ENCODE measurements at places on chromosomes 7 and 10.

GRCh38 chr7:155814316-155815276 is 2.3 kb upstream of the SHH start:
- no peak for DNase-seq

- no peak for DNase-seq
Observed at GRCh38 chr10:124588736-124589490, 127.3 kb downstream of the LHPP start.

DNA sequence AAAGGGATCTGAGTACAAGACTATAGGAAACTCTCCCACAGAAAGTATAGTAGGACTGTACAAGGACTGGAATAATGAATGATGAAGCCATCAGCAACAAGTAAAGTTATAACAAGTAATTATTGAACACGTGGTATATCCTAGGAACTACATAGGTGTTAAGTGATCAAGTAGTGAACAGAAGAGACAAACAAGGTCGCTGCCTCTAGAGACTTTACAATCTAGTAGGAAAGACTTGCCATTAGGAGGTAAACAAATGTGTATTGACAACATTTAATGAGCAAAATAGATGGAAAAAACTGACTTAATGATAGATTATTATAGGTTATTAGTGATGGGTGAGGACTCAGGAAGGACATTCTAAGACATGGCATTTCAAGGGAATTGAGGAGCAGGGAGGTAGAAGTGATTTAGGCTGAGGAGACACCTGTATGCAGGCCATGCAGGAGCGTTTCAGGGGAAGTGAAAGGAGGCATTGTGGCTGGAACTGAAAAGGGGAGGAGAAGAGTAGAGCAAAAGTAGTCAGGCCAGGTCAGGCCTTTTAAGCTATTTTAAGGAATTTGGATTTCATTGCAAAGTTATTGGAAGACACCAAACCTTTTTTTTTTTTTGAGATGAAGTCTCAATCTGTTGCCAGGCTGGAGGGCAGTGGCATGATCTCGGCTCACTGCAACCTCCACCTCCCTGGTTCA is 8.5 kb upstream of the GLCCI1 start:
- DNase-seq: no peak

GRCh38 chr7:106112972-106113421 is 885 bp upstream of the SYPL1 start:
- DNase-seq: no peak

GRCh38 chr10:25048450-25048849 is 32.0 kb downstream of the THNSL1 start:
- DNase-seq: no peak

DNA sequence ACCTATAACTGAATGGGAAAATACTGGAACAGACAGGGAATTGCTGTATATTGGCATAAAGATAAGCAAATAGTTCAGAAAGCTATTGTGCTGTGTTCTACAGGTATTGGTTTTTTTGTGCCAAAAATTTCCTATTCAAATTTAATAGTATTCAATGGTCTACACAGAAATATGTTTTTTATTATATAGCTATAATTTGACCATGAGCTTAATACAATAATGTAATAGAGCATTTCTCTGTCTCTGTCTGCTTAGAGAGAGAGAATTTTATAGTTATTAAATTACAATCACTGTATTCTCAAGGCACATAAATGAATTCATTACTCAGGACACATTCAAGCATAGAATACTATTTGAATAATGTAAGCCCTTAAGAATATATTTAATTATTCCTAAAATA is 62.3 kb upstream of the FZD8 start:
- DNase-seq: no peak

DNA sequence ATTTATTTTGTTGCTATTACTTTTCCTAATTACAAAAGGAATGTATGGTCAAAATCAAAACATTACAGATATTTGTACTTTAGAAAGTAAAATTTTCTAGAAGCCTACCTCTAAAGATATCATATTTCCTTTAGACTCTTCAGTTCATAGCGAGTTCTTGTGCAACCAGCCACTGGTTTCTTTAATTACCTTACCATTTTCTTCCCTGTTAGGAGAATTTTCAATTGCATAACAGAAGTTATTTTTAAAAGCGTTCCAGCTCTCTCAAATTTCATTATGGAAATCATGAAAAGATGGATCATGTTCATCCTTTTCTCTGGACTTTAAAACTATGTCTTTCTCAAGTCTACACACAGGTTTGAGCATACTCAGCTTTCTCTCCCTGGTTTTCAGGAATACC is 5.0 kb upstream of the TRUB1 start:
- DNase-seq: no peak

- no peak for DNase-seq
Observed at GRCh38 chr10:86955501-86956194, 1.8 kb downstream of the MMRN2 start.

DNA sequence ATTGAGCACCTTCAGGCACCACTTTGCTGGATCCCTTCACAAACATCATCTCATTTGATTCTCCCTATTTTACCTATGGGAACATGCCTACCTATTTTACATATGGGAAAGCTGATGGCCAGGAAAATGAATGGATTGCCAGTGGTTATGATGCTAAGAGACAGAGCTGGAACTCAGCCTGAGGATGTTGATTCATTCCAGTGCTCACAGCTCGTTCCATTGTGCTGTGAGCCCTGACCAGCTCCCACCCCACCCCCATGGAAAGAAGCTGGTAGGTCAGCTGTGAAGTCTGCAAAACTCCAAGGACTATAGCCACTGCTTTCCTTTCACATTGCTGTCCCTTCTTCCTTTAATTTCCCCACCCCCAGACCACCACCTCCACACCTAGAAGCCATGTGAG is 9.6 kb downstream of the UBTD1 start:
- no peak for DNase-seq

- no peak for DNase-seq
Observed at GRCh38 chr10:25982107-25982506, 48.1 kb downstream of the MYO3A start.

DNA sequence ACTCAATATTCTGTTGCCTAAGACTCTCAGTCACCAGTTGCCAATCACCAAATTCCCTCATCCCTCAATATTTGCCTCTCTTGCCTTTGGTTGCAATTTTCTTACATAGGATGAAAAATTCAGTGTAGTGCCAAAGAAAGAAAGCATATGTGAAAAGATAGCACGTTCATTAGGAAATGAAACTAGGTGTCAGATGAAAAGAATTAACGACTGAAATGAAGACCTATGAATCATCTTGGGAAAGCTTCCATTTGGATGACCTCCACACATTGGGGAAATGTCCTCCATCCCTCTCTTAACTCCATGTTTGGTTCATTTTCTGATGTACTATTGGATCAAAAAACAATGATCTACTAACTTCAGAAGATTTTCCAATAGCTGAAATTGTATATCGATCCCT is 145.1 kb upstream of the MEOX2 start:
- no peak for DNase-seq

DNA sequence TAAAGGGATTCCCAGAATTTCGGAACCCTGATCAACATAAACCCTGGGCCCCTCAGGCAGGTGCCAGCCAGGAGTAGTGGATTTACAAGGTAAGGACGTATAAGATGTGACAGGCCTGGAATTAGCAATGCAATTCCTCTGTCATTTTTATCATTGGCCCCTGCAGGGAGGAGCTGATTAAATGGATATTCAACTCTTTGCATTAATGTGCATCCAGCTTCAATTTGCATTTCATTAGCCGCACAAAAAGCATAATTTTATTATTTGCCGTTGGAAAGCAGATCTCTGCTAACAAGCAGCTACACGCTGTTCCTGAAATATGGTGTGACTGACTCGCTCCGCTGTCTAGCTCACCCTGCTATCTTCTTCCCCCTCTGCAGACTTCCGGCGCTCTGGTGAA is 195.8 kb downstream of the RPS24 start:
- no peak for DNase-seq

DNA sequence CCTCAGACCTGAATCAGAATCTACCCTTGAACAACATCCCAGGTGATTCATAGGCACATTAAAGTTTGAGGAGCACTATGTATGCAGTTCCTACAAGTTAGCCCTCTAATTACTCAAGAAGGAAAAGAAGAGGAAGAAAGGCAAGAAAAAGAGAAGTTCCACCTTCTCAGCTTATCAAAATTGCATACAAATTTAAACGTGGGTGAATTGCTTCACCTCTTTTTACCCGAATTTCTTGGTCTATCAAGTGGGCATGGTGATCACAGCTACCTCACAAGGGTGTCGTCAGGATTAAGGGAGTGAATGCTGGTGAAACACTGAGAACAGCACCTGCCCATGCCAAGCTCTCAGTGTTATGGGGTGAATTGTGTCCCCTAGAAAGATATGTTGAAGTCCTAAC is 43.8 kb upstream of the PAPSS2 start:
- no peak for DNase-seq
